WTC11 (cell line): ENCODE measurements at places on chromosomes 3 and 15. TPM values are rescaled to one million over a fixed set of nuclear protein-coding genes. Genes with fewer than 3 reads are reported as not detected.
A peak's percentile ranks its signal among the peaks of the same experiment; 100 is the strongest.

DNA sequence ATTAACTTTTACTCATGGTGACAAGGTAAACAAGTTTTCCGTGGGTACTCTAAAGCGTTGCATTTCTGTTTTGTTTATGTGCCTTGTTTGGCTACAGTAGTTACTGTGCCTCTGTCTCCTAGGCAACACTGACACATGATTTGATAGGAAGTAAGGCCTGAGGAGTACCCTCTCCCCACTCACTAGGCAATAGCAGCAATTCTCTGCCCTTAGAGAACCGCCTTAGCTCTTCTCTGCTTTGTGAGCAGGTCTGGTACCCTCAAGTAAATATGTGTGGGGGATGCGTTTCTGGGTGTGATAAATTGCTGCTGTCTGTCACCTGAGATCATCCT, at the start of gene IL5RA:
Gene IL5RA (minus strand): TSS at position 76 of the 332 bp plus-strand sequence. CDS start 5,390 bp downstream, outside the sequence.
- no peak within 1 kb of the TSS for H3K4me3 ChIP-seq
- H3K27ac ChIP-seq: no peak within 1 kb of the TSS
- DNase-seq: no peak
- no peaks in the 10 kb centered on the region; the same call in none of the 2 replicates for H3K27me3 ChIP-seq
- H3K36me3 ChIP-seq: peaks cover 29% of the 10 kb centered on the region

DNA sequence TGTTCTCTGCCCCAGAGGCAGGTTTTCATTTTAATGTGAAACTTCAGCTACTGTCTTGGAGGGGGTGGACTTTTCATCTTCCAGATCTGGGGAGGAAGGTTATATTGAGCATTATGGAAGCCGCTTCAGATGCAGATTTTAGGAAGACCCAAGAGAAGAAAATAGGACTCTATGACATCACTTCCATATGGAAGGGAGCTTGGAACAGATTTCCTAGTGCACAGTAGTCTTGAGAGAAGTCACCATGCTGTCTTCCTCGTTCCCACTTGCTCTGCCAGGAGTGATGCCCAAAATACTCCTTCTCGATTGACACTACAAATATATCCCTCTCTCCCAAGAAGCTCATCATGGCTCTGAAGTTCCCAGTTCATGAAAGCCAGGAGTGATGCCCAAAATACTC, 197.2 kb downstream of the ATP10A start:
- no peak for DNase-seq
- no peak overlapping the region for H3K4me3 ChIP-seq
- no peak overlapping the region for H3K27ac ChIP-seq
- H3K4me1 ChIP-seq: peaks cover 57% of the 10 kb centered on the region
- H3K36me3 ChIP-seq: no peaks in the 10 kb centered on the region

DNA sequence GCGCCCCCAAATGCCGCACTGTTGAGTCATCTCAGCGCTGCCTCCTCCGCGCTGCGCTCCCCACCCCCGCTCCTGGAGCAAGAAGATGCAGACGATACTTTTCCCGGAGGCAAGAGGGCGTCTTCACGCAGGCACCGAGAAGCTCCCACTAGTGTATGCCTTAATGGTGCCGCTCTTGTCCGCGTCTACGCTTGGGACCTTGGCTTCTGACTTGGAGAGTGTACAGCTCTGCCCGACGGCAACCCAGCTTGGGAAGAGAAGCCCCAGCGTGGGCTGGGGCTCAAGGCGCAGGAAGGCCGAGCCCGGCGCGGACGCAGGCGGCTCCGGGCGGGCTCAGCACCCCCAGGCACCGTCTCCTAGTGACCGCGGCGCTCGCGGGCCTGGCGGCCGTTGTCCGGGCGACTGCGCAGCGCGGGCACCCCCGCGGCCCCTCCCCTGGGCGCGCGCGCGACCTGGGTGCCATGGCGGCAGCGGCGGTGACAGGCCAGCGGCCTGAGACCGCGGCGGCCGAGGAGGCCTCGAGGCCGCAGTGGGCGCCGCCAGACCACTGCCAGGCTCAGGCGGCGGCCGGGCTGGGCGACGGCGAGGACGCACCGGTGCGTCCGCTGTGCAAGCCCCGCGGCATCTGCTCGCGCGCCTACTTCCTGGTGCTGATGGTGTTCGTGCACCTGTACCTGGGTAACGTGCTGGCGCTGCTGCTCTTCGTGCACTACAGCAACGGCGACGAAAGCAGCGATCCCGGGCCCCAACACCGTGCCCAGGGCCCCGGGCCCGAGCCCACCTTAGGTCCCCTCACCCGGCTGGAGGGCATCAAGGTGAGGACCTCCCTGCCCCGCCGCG, at the start of gene P4HTM:
Gene P4HTM (plus strand): TSS at position 446 of the 840 bp plus-strand sequence. CDS start 16 bp downstream, at position 462.
- H3K27me3 ChIP-seq: no peaks in the 10 kb centered on the region
- H3K27ac ChIP-seq: peak within 1 kb of the TSS; percentile 92
- peak; percentile 84 for DNase-seq

DNA sequence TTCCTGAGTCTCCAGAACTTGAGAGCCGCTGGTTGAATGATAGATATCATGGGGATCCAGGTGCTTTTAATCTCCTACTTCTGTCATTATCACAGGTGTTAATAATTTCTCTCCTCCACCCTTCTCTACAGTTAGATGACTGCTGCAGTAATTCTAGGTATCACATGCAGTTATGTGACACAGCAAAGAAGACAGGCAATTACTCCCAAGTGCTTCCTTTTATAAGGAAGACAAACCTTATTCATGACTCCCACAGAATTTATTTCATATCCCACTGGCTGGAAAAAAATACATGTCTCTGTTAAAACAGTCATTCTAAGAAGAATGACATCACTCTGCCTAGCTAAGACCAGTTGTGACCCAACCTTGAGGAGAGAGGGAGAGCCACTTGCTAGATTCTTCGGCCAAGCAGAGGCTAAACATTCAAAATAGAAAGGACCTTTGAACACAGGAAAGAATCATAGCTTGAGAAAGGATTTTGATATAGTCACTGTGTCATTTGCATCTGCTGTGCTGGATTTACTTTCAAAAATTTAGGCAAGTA, 500.6 kb downstream of the SI start:
- DNase-seq: no peak

- H3K27ac ChIP-seq: peak overlapping the region; percentile 96
- no peak for DNase-seq
- no peaks in the 10 kb centered on the region for H3K36me3 ChIP-seq
- peaks cover 16% of the 10 kb centered on the region for H3K27me3 ChIP-seq
- H3K4me3 ChIP-seq: peak overlapping the region; percentile 57
Observed at GRCh38 chr3:57160076-57160764, 4.9 kb downstream of the IL17RD start.

GRCh38 chr15:48332642-48333034, 1.4 kb downstream of the DUT start:
- peaks cover 46% of the 10 kb centered on the region for H3K4me1 ChIP-seq
- peaks cover 24% of the 10 kb centered on the region for H3K36me3 ChIP-seq
- no peaks in the 10 kb centered on the region for H3K27me3 ChIP-seq
- peak overlapping the region; percentile 97 for H3K4me3 ChIP-seq
- DNase-seq: no peak

GRCh38 chr15:89226359-89227221, 5.2 kb upstream of the RLBP1 start:
- peaks cover 3% of the 10 kb centered on the region for H3K27me3 ChIP-seq
- H3K4me3 ChIP-seq: no peak overlapping the region
- H3K36me3 ChIP-seq: no peaks in the 10 kb centered on the region
- no peak for DNase-seq

DNA sequence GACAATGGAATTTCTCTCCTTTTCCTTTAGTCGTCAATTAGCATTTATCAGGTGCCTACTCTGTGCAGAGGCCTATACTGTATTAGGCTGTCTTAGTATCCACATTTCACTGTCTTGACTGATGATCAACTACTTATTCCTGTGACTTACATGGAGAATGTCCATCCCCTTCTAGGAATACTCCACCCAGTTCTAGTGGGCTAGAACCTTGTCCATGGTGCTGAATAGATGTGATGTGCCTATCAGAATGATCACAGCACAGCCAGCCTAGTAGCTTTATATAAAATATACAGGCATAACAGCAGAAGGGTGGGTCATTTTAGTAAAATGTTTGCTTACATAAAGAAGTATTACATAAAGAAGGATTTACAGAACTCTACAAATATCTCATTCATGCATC, 621.4 kb downstream of the PDCD6IP start:
- 0 out of 2 replicates have a peak overlapping the region, but pooled peaks have one; percentile 27 for H3K4me3 ChIP-seq
- H3K27me3 ChIP-seq: no peaks in the 10 kb centered on the region; the same call in 1 of the 2 replicates
- H3K27ac ChIP-seq: no peak overlapping the region
- peak; percentile 16 for DNase-seq
- no peaks in the 10 kb centered on the region for H3K36me3 ChIP-seq

GRCh38 chr3:38960953-38961622, 90.7 kb downstream of the SCN11A start:
- 0 out of 2 replicates have a peak overlapping the region, but pooled peaks have one; percentile 39 for H3K27ac ChIP-seq
- H3K27me3 ChIP-seq: no peaks in the 10 kb centered on the region
- no peaks in the 10 kb centered on the region for H3K36me3 ChIP-seq
- no peak overlapping the region for H3K4me3 ChIP-seq
- peaks cover 13% of the 10 kb centered on the region for H3K4me1 ChIP-seq

DNA sequence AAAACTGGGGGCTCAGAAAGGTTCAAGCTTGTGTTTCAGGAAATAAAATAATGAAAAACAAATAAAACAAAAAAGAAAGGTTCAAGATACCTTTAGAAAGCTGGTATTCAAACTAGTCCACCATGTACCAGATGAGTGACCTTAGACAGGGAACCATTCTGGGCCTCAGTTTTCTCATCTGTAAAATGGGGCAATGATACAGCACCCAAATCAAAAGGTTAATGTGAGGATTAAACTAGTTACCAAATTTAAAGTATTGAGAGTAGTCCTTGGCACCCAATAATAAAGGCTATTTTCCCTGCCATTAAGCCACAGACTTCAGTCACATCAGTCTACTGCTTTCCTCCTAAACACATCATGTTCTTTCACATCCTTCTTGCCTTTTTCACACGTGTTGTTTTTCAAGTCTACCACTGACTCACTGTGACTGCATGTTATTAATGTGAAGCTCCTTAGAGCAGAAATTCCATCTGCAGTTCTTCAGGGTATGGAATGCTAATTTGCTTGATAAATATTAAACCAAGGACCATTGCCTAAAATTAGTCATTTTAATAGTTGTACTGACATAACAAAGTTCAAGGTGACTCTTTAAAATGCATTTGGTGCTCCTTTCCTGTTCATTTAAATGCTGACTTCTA, 19.9 kb downstream of the TAMM41 start:
- no peak overlapping the region for H3K27ac ChIP-seq
- H3K4me1 ChIP-seq: no peaks in the 10 kb centered on the region
- H3K27me3 ChIP-seq: no peaks in the 10 kb centered on the region

- no peak for DNase-seq
- H3K4me3 ChIP-seq: no peak overlapping the region
- no peaks in the 10 kb centered on the region for H3K27me3 ChIP-seq
- peaks cover 35% of the 10 kb centered on the region for H3K36me3 ChIP-seq
- H3K4me1 ChIP-seq: no peaks in the 10 kb centered on the region
Observed at GRCh38 chr15:67185621-67186225, 68.7 kb downstream of the AAGAB start.

- peaks cover 6% of the 10 kb centered on the region for H3K36me3 ChIP-seq
- peaks cover 21% of the 10 kb centered on the region for H3K4me1 ChIP-seq
- DNase-seq: no peak
- H3K27ac ChIP-seq: no peak overlapping the region
- no peaks in the 10 kb centered on the region for H3K27me3 ChIP-seq
Observed at GRCh38 chr3:79178471-79179180, 589.2 kb downstream of the ROBO1 start.

DNA sequence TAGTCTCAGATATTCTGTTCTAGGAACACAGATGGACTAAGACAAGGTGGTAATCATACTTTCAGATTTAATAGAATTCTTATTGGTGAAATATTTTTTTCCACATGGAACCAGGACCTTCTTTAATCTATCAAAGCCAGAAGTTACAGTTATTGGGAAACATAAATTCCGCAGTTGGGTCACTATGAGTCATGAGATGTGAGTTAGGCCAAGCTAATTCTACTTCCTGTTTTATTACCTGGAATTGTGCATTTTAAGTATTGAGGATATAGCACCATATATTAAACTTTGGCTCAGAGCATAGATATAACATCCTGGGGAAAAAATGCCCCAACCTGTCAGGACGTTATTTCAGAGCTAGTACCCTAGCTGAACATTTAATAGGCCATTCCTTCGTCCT, 96.4 kb upstream of the P3H2 start:
- peaks cover 7% of the 10 kb centered on the region; the same call in 1 of the 2 replicates for H3K4me1 ChIP-seq
- H3K36me3 ChIP-seq: peaks cover 23% of the 10 kb centered on the region
- no peak for DNase-seq
- H3K27me3 ChIP-seq: no peaks in the 10 kb centered on the region; the same call in 1 of the 2 replicates

- peaks cover 87% of the 10 kb centered on the region for H3K4me1 ChIP-seq
- peak overlapping the region; percentile 65; the same call in 1 of the 2 replicates for H3K27ac ChIP-seq
- no peak for DNase-seq
- H3K27me3 ChIP-seq: no peaks in the 10 kb centered on the region
Observed at GRCh38 chr15:98860281-98861041, 147.1 kb downstream of the PGPEP1L start.

DNA sequence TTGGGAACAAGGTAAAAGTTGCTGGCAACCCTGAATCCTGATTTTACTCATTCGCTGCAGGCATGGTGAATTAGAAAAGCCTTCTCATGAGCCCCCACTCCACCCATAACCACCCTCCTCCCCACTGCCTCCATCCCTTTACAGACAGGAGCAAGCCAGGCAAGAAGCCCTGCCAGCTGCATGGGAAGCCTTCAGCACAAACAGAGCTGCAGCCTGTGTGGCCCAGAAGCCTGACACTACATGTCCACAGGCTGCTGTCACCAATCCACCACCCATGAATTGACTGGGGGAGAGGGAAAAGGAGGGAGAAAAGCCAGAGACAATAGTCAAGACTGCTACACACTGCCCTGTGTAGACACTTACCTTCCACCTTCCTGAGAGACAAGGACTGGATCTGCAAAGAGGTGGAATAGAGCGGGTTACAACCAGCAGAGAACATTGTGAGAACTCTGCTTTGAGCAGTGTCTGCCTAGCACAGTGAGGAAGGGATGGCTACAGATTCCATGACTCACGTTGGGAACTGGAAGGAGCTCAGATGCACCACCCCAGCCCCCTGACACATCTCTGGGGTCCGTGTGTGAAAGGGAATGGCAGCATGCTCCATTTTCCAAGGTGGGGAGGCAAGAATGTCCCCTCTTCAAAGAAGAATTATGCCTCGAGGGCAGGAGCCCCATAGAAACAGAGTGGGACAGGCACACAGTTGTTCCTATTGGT, 33.9 kb downstream of the DZIP1L start:
- H3K4me1 ChIP-seq: 0 out of 2 replicates have a peak, but pooled peaks cover 5% of the 10 kb centered on the region
- no peaks in the 10 kb centered on the region for H3K27me3 ChIP-seq
- peaks cover 27% of the 10 kb centered on the region for H3K36me3 ChIP-seq
- DNase-seq: no peak
- H3K4me3 ChIP-seq: no peak overlapping the region

Gene TRIM42
- total RNA-seq: not detected in 3 replicates

Gene GASK1A
- total RNA-seq: 7.1 to 9.6 TPM (median 7.7 TPM) in 3 replicates

Gene THSD4
- total RNA-seq: 7.8 to 11.7 TPM (median 8.2 TPM) in 3 replicates

Gene CTDSPL
- total RNA-seq: 28.0 to 41.2 TPM (median 28.6 TPM) in 3 replicates

Gene GOLGA8H
- total RNA-seq: 1.5 to 2.0 TPM (median 1.7 TPM) in 3 replicates

Gene PAQR9
- total RNA-seq: 2.0 to 2.5 TPM (median 2.4 TPM) in 3 replicates

Gene TNFAIP8L3
- 0.25 to 0.39 TPM (median 0.34 TPM) in 3 replicates for total RNA-seq

Gene PIF1
- total RNA-seq: 174 to 249 TPM (median 184 TPM) in 3 replicates

Gene PLCB2
- 14.2 to 18.5 TPM (median 15.2 TPM) in 3 replicates for total RNA-seq

Gene ZNF80
- total RNA-seq: not detected in 3 replicates

Gene ST6GAL1
- 82.5 to 87.5 TPM (median 83.4 TPM) in 3 replicates for total RNA-seq

Gene TMEM40
- total RNA-seq: 0.17 TPM in 1 of 3 replicates, not detected in the others

Gene NANOGP8
- total RNA-seq: 1.9 to 2.1 TPM (median 1.9 TPM) in 3 replicates

Gene KPNA1
- 53.8 to 58.8 TPM (median 58.2 TPM) in 3 replicates for total RNA-seq

Gene CLRN1
- total RNA-seq: not detected in 3 replicates
